ENCODE measurements at places on chromosomes 3 and 15.

- DNase-seq = no peak
Measured at GRCh38 chr3:51535146-51536019, 3.1 kb upstream of the RAD54L2 start.

- DNase-seq = no peak
Measured at GRCh38 chr3:2096216-2096615, 2.5 kb upstream of the CNTN4 start.

DNA sequence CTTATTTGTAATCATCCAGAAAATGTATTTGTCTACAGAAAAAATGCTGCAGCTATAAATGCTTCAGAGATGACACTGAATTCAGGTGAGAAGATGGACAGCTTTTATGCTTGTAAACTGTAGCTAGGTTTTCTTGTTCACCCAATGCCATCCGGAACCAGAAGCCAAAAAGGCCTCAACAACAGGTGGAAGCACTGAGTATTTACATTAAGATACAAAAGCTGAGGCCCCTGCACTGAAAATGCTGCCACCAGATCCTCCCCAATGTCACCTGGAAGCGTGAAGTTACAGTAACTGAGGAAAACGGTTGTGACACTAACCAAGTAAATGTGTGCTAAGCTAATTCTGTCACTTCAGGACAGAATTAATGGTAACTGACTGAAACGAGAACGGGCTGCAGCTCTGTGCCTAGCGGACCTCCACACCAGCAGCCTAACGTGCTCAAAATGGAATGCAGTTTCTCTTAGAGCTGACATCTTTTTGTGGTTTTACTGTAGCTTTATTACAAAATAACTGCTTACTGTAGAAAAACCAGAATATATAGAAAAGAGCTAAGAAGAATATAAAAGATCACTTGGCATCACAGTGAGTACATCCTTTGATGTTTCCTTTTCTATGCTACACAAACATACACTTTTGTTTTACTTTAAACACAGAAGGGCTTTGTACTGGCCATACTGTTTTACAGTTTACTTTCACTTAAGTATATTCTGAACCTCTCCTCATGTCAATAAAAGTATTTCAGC is 7.6 kb downstream of the CHSY1 start:
- peak; percentile 67 for DNase-seq

DNA sequence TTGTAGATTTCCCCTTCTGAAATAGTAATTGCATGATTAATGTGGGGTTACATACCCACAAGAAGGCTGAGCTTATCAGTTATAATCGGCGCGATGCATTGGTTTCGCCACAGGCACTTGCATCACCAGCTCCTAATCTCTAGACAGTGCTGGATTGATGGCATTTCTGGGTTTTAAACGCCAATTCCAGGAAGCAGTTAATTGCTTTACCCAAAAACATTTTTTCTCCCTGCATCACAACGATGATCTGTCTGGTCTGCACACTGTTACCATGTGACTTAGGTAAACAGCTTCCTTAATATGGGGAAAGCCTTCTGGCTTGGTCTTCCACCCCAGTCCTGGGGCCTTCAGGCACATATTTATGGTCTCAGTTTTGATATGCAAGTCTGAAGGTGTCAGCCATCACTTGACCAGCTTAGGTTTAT is 70.0 kb upstream of the HEG1 start:
- DNase-seq = no peak

DNA sequence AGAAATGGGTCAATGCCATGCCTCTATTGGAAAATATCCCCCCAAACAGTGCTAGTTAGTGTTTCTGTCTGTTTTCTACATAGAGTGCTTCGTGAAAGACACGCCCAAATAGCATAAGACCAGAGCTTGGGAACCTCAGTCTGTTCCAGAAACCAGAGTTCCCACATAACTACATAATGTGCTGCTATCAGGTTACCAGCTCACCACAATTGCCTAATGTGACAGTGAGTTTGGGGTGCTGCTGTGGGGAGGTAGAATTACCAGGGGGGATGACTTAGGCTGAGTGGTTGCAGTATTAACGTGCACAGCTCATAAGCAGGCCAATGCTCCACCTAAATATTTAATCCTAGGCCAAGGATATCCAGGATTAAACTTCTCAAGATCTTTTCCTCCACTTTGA is 39.2 kb downstream of the DUT start:
- no peak for DNase-seq

- DNase-seq = no peak
Measured at GRCh38 chr15:31295658-31296057, 31.0 kb upstream of the KLF13 start.

GRCh38 chr3:8964436-8965370 is 1.4 kb upstream of the RAD18 start:
- peak; percentile 68 for DNase-seq

- DNase-seq = no peak
Measured at GRCh38 chr15:69074001-69074842, 59.7 kb downstream of the NOX5 start.

- DNase-seq = no peak
Measured at GRCh38 chr15:89784686-89784960, 8.5 kb downstream of the MESP2 start.

- DNase-seq = no peak
Measured at GRCh38 chr3:31173118-31173718, 278.8 kb upstream of the GADL1 start.

- no peak for DNase-seq
Measured at GRCh38 chr15:56460071-56460470, 4.9 kb downstream of the MNS1 start.

DNA sequence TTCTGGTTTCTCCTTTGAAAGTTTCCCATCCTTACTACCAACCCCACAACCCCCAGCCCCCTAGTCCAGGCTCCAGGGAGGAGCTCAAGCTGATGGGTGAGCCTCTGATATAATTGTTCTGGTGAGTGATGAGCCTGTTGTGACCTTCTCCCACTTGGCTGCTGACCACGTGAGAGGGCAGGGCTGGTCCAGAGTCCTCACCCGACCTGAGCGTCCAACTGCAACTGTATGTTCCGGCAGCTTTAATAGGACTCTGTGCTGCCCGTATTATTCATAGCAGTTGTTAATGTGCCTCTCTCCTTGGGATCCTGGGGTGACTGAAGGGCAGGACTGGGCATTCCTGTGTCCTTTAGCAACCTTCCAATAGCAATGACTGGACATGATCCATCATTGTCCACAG is 56.2 kb downstream of the B3GNT5 start:
- no peak for DNase-seq
